Lung (tissue), 17 donors: ENCODE measurements at places on chromosomes 11 and 22. TPM values are rescaled to one million over a fixed set of nuclear protein-coding genes. Genes with fewer than 3 reads are reported as not detected.
A peak's percentile ranks its signal among the peaks of the same experiment; 100 is the strongest.

The BRD1 gene
- 36.4 TPM for total RNA-seq

The CDON gene
- total RNA-seq, result 17.8 TPM

The TIGD3 gene
- 0.21 TPM for total RNA-seq

The MS4A6A gene
- total RNA-seq, result 106 TPM

GRCh38 chr11:106463154-106463553 is 385.7 kb downstream of the AASDHPPT start:
- no peaks in the 10 kb centered on the region for H3K36me3 ChIP-seq
- DNase-seq, result no peak
- peaks cover 1% of the 10 kb centered on the region for H3K4me1 ChIP-seq
- H3K27me3 ChIP-seq, result no peaks in the 10 kb centered on the region
- H3K27ac ChIP-seq, result no peak overlapping the region

- H3K4me1 ChIP-seq, result no peaks in the 10 kb centered on the region
- no peaks in the 10 kb centered on the region for H3K36me3 ChIP-seq
- H3K27me3 ChIP-seq, result no peaks in the 10 kb centered on the region
- no peak overlapping the region for H3K4me3 ChIP-seq
- H3K27ac ChIP-seq, result no peak overlapping the region
Observed at GRCh38 chr22:37080838-37081237, 28.7 kb downstream of the TMPRSS6 start.

GRCh38 chr11:78922859-78923625 is 348.4 kb upstream of the NARS2 start:
- no peaks in the 10 kb centered on the region for H3K27me3 ChIP-seq
- H3K36me3 ChIP-seq, result no peaks in the 10 kb centered on the region
- peak; percentile 50 for DNase-seq
- no peak overlapping the region for H3K27ac ChIP-seq
- no peak overlapping the region for H3K4me3 ChIP-seq
- no peaks in the 10 kb centered on the region for H3K4me1 ChIP-seq

GRCh38 chr11:19436932-19437331 is 196.2 kb upstream of the E2F8 start:
- H3K27ac ChIP-seq, result no peak overlapping the region
- H3K4me3 ChIP-seq, result no peak overlapping the region
- no peaks in the 10 kb centered on the region for H3K36me3 ChIP-seq
- H3K27me3 ChIP-seq, result peaks cover 29% of the 10 kb centered on the region

GRCh38 chr11:64762674-64763525 is 3.1 kb upstream of the PYGM start:
- peaks cover 4% of the 10 kb centered on the region for H3K4me1 ChIP-seq
- H3K27ac ChIP-seq, result peak overlapping the region; percentile 57
- no peak overlapping the region for H3K4me3 ChIP-seq
- H3K27me3 ChIP-seq, result no peaks in the 10 kb centered on the region
- H3K36me3 ChIP-seq, result peaks cover 37% of the 10 kb centered on the region

GRCh38 chr22:29772170-29772641 is 5.0 kb downstream of the UQCR10 start:
- H3K27ac ChIP-seq, result no peak overlapping the region
- peaks cover 19% of the 10 kb centered on the region for H3K36me3 ChIP-seq
- peaks cover 14% of the 10 kb centered on the region for H3K4me1 ChIP-seq
- no peaks in the 10 kb centered on the region for H3K27me3 ChIP-seq
- H3K4me3 ChIP-seq, result no peak overlapping the region
- no peak for DNase-seq

- H3K36me3 ChIP-seq, result peaks cover 54% of the 10 kb centered on the region
- DNase-seq, result no peak
- no peak overlapping the region for H3K4me3 ChIP-seq
- no peaks in the 10 kb centered on the region for H3K27me3 ChIP-seq
Observed at GRCh38 chr22:29298641-29299040, 7.8 kb upstream of the GAS2L1 start.
